ENCODE measurements at places on chromosomes 3 and 15.

GRCh38 chr15:60551147-60551780 is 72.3 kb upstream of the ICE2 start:
- DNase-seq: no peak

DNA sequence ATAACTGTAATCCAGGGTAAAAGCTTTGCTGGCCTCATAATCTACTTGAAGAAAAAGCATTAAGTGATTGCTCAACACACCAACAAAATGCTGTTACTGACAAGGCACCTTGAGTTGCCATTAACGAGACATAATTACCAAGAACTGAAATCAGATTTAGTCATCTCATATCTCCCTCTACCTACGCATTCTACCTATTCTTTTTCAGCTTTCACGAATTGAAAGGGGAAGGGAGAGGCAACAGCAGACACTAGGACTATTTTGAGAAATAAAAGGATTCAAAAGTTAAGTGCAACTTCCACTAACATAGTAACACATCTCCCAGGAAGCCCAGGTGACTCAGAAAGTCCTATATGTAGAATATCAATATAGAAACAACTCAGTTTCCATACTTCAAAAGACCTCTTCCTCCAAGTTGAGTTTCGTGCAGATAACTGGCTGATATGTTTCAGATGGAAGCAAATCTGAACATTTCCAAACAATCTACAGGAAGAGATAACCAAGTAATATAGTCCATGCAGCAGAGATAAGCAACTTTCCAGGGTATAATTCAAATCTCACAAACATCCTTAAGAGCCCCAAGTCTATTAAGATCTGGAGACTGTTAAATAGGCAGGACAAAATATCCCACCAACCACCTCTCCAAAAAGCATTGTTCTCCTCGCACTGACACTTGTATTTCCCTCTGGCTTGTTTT is 1.9 kb downstream of the OSBPL10 start:
- no peak for DNase-seq

DNA sequence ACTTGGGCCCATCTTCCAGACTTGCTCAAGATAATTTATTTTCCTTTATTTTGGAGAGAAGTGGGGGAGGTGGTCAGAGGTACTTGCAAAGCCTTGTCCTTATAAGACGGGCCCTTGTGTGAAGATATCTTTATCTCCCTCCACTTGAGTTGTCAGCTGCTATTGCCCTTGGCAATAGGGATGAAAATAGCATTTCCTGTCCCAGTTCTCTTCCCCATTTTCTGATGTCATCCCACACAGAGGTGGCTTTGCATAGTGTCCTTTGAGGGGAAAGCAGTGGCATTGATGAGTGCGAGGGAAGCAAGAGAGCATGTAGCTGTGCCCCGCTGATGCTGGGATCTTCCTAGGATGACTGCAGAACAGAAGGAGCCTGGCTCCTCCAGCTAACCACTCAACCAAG is 41.9 kb upstream of the TUBGCP5 start:
- no peak for DNase-seq

DNA sequence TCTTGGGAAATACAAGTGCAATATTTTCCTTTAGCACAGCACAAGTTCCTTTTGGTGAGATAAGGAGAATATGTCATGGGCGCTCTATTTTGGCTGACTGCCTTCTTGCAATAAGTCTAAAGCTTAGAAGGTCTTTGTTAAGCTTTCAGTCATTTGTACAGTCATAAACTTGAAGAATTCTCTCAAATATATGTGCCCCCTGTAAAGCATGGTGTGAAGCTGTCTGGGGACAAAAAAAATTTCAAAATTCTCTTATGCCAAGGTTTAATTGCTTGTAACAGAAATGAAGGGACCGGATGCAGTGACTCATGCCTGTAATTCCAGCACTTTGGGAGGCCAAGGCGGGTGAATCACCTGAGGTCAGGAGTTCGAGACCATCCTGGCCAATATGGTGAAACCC is 21.7 kb upstream of the ARID3B start:
- DNase-seq: no peak

- no peak for DNase-seq
Measured at GRCh38 chr3:87856126-87856525, 202.7 kb downstream of the CGGBP1 start.

GRCh38 chr15:52414936-52415335 is 113.7 kb downstream of the MYO5A start:
- DNase-seq: no peak

DNA sequence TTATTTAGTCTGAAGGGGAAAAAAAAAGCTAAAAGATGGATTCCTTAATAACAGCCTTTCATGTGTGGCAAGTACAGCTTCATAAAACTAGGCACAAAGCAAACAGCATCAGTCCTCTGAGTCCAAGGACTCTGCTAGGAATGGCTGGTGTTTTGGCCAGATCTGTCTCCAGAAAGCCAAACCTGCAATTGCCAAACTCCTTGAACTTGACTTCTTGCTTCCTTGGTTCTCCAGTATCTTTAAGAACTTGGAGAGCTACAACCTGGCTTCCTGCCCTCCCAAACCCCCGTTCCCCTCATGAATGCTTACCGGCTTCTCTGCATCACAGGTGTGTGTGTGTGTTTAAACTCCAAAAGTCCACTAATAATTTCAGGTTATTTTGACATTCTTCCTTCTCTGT is 1.6 kb upstream of the PLOD2 start:
- no peak for DNase-seq

DNA sequence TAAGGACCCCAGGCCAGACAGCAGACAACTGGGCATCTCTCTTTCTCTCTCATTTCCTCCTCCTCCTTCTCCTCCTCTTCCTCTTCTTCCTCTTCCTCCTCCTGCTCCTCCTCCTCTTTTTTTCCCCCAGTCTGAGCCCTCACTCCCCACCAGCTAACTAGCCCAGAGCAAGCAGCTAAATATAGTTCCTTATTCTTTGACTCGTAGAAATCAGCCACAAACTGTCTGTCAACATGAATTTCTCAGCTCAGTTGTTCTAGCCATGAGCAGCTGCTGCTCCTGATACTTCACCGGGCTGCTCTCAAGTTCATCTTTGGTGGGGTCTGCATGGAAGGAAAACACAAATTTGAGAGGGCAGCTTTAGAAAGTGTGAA is 19.2 kb upstream of the LOXL1 start:
- no peak for DNase-seq

- DNase-seq: no peak
Measured at GRCh38 chr15:88590759-88591158, 30.4 kb upstream of the AEN start.

GRCh38 chr15:63456258-63456657 is 48.1 kb upstream of the USP3 start:
- no peak for DNase-seq

GRCh38 chr15:66899555-66900350 is 165.6 kb upstream of the SMAD3 start:
- no peak for DNase-seq

Data from omental fat pad (tissue), 4 donors.